Fibroblast of skin of right biceps (primary cell): ENCODE measurements at places on chromosomes 2 and 18.
A peak's percentile ranks its signal among the peaks of the same experiment; 100 is the strongest.

DNA sequence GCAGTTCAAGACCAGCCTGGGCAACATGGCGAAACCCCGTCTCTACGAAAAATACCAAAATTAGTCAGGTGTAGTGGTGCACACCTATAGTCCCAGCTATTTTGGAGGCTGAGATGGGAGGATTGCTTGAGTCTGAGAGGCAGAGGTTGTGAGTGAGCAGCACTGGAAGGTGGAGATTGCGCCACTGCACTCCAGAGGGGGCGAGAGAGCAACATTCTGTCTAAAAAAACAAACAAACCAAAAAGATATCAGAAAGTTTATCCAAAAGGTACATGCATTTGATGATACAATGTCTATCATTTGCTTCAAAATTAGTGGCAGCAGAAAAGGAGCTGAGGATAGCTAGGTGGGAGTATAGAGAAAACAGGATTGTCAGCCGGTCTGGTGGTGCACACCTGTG lies 39.8 kb upstream of the CABLES1 start:
- DNase-seq, result no peak

GRCh38 chr2:101806123-101806522 lies 108.6 kb downstream of the MAP4K4 start:
- DNase-seq, result peak; percentile 95

- no peak for DNase-seq
These were observed 26.2 kb downstream of the CERS6 start for GRCh38 chr2:168482269-168482668.

GRCh38 chr2:5453220-5454050 lies 238.7 kb upstream of the SOX11 start:
- DNase-seq, result peak; percentile 80

DNA sequence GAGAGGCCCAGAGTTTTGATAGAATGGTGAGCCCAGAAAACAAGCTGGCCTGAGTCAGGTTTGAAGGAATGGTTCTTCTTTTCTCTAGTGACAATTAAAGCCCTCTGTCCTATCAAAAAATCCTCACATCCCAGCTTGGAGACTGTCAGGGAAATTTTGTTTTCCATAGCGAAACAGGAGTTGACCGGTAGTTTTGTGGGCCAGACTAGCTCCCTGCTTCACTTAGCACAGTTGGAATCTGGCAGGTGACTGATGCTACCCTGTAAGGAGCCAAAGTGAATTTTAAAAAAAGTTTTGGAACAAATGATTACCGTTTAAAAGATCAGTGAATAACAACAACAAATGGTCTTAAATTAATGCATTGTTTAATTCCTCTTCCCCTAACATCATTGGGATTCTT lies 6.7 kb downstream of the NAB1 start:
- DNase-seq, result no peak

DNA sequence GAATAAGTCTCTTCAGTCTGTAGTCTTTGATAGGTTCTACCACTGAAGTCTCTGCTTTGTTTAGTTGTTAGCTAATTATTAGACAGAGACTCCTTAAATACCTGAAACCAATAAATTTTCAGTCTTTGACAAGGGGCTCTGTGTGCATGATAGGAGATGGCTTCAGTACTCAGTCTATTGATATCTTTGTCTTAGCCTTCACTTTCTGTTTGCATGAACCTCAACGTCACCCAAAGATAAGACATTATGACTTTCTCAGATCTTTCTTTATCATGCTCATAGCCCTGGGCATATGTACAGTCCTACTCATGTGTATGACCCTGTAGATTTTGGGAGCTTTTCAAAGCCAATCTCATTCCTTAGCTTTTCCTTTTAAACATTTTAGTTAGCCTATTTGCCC lies 183.5 kb upstream of the GCFC2 start:
- no peak for DNase-seq

DNA sequence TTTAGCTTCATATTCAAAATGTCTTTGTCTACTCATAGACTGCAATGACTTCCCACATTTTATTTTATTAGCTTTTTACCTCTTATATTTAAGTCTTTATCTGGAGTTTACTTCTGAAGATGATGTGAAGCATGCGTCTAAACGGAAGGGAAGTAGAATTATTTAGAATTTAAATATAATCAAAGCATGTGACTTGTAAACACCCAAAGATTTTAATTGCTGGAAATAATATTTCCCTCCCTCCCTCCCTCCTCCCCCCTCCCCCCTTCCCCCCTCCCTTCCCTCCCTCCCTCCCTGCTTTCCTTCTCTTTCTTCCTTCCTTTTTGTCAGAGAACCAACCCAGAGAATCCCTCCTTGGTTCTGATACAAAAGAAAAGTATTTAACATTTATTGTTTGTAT lies 2.1 kb upstream of the LANCL1 start:
- no peak for DNase-seq

DNA sequence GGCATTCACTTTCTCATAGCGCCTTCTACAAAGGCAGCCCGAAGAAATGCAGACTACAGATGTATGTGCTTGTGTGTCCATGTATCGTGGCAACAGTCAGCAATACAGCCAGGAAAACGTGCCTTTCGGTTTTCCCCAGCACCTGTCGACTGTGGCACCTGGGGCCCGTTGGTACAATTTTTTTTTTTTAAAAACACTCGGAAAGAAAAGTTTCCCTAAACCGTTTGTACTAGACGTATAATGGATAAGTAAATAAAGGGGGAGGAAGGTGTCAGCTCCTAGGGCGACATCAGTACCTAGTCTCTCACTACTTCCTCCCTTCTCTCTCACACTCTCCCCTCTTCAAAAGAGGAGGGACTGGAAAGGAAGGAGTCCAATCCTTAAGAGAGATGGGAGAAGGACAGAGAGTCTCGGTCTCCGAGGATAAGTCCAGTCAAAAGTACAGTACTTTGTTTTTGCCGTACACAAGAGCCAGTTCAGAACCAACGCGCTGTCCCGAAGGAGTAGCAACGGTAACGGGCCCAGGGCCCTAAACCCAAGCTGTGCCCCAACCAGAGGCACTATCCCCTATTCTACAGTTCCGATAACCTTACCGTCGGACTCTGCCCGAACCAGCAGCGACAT lies 759 bp downstream of the PPP4R3B start:
- peak; percentile 48 for DNase-seq

GRCh38 chr2:65413610-65414009 lies 18.8 kb downstream of the SPRED2 start:
- DNase-seq, result no peak

DNA sequence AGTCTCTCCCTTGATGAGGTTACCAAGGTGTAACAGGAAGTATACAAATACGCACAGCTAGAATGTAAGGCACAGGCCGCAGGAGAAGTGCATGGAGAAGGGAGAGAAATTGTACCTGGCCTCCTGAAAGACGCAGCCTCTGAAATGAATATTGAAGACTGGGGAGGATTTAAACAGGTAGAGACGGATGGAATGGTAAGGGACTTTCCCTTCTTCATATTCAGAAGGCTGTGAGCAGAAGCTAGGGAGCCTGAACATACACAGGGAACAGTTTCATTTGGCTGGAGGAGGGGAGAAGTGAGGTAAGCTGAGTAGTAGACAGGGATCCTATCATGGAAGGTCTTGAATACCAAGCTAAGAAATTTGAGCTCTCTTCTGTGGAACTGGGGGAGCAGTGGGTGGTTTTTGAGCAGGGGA lies 112.7 kb downstream of the ANKRD44 start:
- no peak for DNase-seq

DNA sequence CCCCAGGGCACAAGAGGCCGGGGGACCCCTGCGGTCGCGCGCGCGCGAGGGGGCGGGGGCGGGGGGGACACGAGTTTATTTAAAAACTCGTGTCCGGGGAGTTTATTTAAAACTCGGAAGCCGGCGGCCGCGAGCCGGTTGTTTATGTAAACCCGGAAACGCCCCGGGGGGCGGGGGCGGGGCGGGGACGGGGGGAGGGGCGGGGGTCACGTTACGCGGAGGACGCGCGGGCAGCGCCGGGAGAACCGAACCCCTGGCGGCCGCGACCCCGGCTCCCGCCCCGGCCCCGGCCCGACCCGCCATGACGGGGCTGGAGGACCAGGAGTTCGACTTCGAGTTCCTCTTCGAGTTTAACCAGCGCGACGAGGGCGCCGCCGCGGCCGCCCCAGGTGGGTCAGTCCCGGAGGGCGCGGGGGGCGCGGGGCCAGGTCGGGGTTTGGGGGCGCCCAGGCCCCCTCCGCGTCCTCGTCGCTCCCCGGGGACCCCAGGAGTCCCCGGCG lies 4.4 kb downstream of the NFATC1 start:
- peak; percentile 39 for DNase-seq

GRCh38 chr2:13822365-13822764 lies 810.2 kb upstream of the LRATD1 start:
- no peak for DNase-seq

GRCh38 chr18:38790786-38791185 lies 1225.2 kb upstream of the CELF4 start:
- no peak for DNase-seq

DNA sequence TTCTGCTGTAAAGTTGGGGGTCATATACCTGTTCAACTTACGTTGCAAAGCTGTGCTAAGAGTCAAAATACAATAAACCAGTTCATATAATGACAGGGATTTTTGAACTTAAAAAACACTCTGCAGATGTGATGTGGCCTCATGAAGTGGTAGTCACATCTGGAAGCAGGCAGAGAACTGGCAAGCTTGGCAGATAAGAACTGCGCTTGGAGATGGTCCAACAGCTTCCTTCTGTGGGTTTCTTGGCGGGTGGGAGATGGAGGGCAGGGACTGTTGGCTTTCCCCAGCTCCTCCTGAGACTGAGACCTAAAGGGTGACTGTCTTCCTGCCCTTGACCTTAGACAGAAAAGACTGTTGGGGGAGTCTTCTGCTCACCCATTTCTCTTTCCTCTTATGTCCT lies 140.4 kb downstream of the CTIF start:
- DNase-seq, result no peak

- DNase-seq, result no peak
These were observed 6.0 kb downstream of the MC2R start for GRCh38 chr18:13909141-13909940.

GRCh38 chr2:212667751-212668316 lies 129.2 kb upstream of the ERBB4 start:
- DNase-seq, result no peak

DNA sequence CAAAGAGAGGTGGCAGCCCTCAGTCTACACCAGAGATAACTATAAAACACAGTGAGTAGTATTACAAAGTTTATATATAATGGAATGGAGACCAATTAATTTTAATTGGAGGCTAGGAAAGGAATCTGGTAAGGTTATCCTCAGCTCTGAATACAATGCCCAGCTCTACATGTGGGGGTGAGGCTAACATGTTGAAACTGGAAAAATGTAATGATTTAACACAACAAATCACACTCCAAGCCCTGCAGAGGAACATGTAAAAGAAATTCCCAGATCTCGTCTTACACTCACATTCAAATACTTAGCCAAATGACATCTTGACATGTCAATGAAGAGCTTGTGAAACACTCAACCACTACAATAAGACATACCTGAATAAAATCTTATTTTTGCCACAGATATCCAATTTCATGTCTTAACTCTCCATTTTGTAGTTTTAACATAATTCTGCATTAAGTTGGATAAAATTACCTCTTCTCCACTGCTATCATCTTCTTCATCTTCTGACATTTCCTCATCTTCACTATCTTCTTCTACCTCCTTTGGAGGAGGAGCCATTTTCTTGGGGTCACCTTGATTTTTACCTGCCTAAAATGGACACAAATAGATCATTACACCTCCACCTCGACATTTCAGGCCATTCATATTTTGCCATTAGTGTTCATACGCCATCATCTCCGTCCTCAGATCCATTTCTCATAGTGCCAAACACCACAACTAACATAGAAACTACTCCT lies 1.4 kb downstream of the NCL start:
- no peak for DNase-seq

GRCh38 chr2:26088038-26088643 lies 54.3 kb downstream of the RAB10 start:
- DNase-seq, result peak; percentile 15

GRCh38 chr2:156437272-156437930 lies 1.2 kb downstream of the GPD2 start:
- no peak for DNase-seq

DNA sequence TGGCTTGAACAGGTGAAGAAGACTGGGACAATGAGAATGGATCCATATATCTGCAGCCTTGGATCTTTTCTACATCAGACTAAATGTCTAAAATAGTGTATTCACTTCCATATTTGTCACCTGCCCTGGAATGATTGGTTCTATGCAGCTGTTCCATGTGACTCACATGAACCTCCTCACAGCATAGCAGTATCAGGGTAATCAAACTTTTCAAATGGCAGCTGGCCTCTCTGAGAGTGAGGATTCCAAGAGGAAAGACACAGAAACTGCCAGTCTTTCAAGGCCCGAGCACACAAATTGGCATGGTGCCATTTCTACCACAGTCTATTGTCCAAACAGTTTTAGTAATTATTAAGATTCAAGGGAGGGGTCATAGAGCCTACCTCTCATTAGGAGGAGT lies 859.3 kb downstream of the BCL11A start:
- DNase-seq, result no peak

DNA sequence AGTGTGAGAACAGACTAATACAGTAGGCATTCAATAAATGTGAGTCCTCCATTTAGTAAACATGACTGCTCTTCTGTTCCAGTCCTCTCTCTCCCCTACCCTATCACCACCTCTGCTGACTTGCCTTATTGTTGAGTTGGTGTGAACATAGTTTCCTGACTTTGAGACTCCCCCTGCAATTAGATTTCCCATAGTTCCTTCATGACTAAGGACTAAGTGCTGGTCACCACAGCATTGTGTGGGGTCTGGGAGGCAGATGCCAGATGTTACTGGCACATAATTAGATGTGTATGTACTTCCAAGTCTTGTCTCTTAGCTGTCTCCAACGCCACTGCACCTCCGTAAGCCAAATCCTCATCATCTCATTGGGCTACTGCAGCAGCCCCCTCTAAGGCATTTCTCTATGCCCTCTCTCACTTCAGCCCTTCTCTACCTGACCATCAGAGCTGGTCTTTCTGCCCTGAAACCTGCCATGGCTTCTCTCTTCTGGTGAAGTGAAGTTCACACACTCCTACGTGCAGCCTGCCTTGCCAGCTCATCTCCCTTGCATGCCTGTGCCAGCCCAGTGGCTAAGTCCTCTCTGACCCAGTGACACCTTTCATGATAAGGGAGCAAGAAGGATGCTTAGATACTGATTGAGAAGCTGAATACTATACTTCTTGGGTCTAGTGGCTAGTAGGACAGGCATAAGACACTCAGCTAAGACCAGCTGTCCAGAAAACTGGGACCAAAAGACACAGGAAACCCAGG lies 81.6 kb upstream of the ALPP start:
- peak; percentile 29 for DNase-seq

DNA sequence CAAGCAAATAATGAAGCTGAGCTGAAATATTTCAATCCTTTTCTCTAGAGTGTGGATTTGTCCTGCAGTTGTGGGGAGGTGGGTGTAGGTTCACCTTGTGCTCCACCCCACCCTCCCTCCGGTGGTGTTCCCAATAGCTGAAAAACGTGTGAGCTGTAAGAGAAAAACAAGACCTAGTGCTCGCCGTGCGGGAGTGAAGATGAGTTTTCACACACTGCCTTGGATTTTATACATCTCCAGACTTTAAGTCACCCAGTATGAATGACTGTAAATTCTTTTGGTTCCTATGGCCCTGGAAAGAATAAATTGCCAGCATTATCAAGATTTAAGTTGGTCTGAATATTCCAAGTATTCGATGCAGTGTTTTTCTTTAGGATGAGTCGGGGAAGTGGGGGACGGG lies 1.9 kb upstream of the SOX11 start:
- DNase-seq, result peak; percentile 62

- DNase-seq, result no peak
These were observed 171.6 kb downstream of the IKZF2 start for GRCh38 chr2:212979799-212980198.
